Activated CD4-positive, alpha-beta T cell treated with anti-CD3 and anti-CD28 coated beads, Interleukin-2, amount 10 ng/mL, durations not matched to agents 7 days and 5 days (primary cell): ENCODE measurements at places on chromosomes 16 and 17.

DNA sequence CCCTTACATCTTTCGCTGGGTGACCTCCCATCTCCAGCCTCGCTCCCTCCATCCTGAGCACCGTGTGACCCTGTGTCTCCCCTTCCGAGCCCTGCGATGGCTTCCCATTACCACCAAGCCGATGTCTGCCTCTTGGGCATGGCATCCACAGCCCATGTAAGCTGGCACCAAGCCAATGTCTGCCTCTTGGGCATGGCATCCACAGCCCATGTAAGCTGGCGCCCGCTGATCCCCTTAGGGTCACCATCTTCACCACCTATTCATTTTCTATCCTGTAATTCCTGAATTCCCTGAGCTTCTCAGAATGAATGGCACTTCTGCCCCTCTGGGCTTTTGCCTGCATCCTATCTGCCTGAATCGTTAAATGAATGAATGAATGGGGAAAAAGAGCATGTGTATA, 478.2 kb upstream of the CCL2 start:
- DNase-seq = no peak

DNA sequence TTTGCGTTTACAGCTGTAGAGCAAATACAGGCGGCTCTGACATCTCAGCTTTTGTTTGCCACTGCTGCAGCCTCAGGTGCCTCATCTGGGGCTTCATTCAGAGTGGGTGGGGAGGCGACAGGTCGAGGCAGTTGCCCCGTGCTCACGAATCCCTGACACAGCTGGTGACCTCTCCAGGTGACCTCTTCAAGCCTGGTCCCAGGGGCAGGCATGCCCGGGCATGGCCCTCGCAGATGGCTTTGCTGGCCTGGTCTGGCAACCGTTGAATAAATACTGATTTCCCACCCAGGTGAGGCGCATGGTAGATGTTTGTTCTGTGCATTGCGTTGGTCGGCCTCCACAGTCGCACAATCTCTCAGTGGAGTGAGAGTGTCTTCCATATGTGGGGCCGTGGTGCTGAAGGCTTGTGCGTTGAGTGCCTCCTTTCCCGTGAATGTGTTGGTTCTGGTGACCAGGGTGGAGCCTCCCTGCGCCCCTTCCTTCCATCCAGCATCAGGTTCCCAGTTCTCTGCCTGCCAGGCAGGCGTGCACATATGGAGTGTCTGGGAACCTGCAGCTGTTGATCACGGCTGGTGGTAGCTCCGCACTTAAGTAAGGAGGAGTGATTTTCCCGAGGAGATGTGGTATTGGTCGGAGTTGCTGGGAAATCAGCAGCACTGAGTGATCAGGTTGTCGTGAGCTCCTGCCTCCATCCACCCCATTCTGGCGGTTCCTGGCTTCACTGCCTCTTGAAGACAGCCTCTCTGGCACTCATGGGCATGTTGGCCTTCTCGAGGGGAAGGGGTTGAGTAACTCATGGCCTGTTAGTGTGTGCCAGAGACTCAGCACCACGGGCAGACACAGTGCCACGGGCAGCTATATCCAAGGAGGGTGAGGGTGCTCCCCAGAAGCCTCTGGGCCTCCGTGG, 149.7 kb downstream of the RPTOR start:
- DNase-seq = no peak

DNA sequence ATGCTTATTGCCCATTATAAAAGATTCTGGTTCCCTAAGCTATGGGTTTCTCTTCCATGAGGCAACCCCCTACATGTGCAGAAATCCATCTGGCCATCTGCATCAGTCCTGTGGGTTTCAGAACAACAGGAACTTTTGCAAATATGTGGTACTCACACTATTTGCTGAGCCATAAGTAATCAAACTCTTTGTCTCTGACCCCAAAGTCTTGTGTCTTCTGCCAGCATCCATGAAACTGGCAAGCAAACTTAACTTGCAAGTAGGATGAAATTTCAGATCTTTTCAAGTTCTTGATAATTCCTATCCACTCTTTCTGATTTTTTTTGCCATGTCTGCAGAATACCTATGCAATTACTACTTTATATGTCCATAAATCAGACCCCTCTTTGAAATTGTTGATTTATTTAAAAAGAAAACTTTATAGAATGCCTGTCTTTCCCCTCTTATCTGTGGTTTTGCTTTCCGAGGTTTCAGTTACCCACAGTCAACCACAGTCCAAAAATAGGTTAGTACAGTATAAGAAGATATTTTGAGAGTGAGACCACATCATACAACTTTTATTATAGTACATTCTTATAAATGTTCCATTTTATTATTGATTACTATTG, 158.4 kb upstream of the IRX3 start:
- DNase-seq = no peak

GRCh38 chr17:76083536-76084182, 4.7 kb downstream of the ZACN start:
- DNase-seq = no peak

GRCh38 chr16:86018487-86018886, 119.5 kb downstream of the IRF8 start:
- no peak for DNase-seq

GRCh38 chr16:83351846-83352245, 455.9 kb upstream of the HSBP1 start:
- no peak for DNase-seq

- DNase-seq = no peak
Observed at GRCh38 chr16:882256-882655, 81.7 kb upstream of the GNG13 start.

DNA sequence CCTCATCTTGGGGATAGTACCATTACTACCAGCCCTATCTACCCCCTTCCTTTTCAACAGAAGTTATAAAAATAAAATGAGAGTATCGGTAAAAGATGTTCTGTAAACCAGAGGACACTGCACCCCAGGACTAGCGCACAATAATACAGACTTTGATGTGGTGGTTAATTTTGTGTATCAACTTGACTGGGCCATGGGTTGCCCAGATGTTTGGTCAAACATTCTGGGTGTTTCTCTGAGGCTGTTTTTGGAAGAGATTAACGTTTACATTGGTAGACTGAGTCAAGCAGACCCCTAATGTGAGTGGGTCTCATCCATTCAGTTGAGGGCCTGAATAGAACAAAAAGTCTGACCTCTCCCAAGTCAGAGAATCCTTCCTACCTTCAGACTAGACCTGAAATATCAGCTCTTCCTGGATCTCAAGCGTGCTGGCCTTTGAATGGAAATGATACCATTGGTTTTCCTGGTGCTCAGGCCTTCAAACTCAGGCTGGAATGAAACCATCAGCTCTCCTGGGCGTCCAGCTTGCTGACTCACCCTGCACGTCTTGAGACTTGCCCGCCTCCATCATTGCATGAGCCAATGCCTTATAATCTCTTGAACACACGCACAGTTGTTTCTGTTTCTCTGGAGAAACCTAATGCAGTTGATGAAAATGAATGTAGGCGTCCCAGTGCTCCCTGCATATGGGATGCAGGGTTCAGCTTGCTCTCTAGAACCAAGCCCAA, 10.1 kb downstream of the MRM1 start:
- no peak for DNase-seq

GRCh38 chr16:88045820-88046303, 94.6 kb downstream of the BANP start:
- no peak for DNase-seq

- DNase-seq = no peak
Observed at GRCh38 chr17:78719630-78720298, 62.3 kb downstream of the CYTH1 start.

GRCh38 chr16:4826980-4827379, 20.1 kb downstream of the GLYR1 start:
- DNase-seq = no peak

DNA sequence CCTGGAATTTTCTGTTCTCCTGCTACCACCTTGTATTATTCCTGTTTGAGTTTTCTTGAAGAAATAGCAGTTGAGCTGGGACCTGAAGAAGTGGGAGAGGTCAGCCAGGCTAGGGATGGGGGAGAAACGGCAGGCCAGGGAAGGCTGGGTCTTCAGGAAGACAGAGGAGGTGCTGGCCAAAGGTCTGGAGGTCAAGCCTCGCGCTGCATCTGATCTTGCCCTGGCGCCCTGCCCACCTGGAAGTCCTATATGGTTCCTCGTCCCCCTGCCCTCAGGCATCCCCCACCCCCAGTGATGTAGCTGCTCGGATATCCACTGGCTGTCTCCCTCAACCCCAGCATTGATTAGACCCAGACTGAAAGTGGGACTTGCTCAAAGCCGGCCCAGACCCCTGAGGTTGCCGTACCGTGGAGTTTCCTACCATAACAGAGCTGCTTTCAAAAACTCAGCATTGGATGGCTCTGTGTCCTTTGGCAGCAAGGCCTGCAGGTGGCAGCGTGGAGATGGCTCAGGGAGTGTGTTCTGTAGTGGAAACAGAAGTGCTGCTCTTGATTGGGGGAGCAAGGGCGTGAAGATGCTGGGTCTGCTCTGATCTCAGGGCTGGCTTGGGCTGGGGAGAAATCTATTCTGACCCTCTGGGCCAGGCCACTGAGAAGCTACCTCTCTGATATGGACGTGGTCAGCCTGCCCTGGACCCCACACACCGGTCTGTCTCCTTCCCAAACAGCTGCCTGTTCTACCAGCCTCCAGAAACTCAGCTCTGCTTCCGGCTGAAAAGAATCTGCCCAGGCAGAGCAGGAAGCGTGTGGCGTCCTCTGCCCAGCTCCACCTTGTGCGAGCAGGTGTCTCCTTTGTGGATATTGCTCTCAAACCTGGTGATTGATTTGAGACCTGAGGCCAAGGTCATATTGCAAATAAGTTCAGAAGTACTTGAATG, 107.0 kb upstream of the CACNG5 start:
- DNase-seq = peak; percentile 57

DNA sequence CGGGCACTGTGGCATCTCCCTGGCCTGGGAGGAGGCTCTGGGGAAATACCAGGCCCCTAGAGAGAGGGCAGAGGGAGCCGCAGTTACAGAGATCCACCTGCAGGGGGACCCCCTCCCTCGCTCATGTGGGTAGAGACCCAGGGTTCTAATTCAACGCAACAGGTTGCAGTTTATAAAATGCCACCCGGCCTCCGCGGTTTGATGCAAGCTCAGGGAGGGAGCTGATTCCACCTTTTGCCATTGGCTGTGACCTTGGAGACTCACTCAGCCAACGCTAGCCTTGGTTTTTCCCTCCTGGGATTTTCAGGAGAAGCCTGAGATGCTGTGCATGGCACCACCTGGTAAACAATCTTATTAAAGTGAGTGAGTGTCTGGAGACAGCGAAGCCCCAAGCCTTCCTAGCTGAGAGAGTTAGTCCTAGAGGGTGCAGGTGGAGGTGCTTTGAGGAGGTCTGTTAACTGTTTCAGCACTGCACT, 12.1 kb downstream of the TTLL6 start:
- peak; percentile 74 for DNase-seq
